ENCODE measurements at places on chromosomes 3 and 15.

GRCh38 chr3:132088291-132088690, 53.5 kb upstream of the CPNE4 start:
- DNase-seq, result no peak

DNA sequence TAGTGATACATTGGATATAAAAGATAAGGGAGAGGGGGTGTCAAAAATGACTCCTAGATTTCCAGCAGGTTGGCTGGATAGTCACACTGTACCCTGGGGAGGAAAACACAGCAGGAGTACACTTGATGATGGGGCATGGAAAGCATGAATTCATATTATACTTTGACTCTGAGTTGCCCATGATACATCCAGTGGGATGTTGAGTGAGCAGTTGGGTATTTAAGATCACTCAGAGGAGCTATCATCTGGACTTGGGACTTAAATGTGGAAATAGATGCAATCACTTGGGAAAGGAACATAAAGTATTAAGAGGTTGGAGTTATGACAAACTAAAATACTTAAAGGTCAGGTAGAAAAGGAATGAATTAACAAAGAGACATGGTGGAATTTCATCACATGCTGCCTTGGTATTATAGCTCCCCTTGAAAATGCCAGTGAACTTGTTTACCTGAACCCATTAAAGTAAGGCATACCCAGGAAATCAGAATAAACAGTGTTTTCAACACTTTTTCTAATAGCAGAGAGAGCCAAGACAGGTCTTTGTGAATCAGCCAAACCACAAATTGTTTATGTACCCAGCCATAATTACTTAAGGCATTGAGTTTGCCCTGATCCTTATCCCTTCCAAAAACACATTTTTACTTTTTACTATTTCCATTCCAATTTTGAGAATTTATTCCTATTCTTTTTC, 49.9 kb upstream of the ABI3BP start:
- DNase-seq, result no peak

DNA sequence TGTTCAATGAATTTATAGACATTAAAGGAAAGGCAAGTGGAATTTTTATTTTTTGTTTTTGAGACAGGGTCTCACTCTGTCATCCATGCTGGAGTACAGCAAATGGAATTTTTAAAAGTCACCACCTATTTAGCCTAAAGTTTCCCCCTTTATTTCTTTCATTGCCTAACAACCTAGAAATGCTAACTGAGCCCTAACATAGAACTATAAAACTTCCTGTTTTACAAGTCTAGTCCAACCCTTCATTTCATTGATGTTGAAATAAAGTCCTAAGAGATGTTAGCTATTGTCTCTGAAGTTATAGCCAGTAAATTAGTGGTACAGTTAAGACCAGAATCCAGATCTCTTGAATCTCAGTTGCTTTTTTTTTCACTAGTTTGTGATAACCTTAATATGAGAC, 39.0 kb downstream of the MAPK6 start:
- DNase-seq, result no peak

- peak; percentile 46 for DNase-seq
Measured at GRCh38 chr3:18445401-18446148, 20.4 kb upstream of the SATB1 start.

GRCh38 chr3:66372681-66373350, 128.0 kb downstream of the LRIG1 start:
- DNase-seq, result no peak

DNA sequence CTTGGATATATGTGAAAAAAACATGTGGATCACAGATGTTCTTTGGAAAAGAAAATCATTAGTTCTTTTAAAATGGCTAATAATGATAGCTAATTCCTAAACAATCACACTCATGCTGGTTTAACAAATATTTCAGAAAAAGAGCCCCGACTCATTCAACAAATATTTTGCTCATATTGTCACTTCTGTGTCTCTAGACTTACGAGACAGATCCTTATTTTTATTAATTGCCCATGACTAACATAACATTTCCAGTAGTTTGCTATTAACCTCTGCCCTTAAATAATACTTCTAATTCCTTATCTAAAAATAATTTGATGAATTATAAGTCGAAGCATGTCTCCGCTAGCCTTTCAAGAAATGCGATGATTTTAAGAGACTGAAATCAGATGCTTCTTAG, 70.4 kb downstream of the SATB1 start:
- no peak for DNase-seq

- DNase-seq, result no peak
Measured at GRCh38 chr15:89732451-89733172, 18.4 kb downstream of the MESP1 start.

DNA sequence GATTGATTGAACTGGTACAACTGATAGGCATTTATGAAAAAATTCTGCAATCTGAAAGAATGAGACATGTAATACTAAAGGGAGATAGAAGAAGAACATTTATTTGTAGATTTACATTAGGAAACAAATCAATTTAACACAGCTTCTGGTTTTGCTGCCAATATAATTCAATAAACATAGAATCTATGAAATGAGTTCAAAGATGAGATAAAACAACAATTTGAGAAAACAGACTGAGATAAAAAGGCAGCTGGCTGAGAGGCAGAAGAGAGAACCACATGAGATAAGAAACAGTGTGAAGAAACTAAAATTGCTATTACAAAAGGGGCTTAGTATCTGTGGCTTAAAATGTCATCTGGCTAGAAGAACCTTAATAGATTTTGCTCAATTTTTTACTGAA, 176.6 kb downstream of the PYDC2 start:
- no peak for DNase-seq

DNA sequence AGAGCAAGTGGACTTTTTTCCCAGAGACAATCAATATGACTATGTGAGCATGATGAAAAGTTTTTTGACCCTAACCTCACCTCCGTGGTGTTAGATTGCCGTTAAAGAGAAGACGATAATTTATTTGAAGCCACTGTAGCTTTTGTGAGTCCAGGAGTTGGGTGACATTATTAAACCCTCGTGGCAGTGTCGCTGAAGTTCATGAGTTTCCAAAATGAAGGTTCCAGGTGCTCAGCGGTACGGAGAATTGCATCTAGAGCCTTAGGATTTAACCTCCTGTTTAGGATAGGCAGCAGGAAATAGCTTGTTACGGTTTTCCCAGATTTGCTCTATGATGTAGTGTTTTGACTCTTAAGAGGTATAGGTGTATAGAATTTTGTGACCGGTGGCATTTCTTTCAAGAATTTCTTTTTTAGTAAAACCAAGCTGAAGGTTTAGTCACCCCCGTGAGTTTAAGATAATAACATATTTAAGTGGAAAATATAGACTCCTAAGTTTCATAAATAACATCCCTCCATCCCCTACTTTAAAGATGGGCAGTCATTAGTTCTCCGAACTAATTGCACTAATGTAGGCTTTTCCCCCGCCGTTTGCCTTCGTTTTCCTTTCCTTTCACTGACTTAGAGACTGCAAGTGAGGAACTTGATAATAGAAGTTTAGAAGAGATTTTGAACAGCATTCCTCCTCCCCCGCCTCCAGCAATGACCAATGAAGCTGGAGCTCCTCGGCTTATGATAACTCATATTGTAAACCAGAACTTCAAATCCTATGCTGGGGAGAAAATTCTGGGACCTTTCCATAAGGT, 2.0 kb downstream of the SMC4 start:
- DNase-seq, result no peak

- no peak for DNase-seq
Measured at GRCh38 chr15:37574985-37575384, 359.5 kb upstream of the TMCO5A start.

DNA sequence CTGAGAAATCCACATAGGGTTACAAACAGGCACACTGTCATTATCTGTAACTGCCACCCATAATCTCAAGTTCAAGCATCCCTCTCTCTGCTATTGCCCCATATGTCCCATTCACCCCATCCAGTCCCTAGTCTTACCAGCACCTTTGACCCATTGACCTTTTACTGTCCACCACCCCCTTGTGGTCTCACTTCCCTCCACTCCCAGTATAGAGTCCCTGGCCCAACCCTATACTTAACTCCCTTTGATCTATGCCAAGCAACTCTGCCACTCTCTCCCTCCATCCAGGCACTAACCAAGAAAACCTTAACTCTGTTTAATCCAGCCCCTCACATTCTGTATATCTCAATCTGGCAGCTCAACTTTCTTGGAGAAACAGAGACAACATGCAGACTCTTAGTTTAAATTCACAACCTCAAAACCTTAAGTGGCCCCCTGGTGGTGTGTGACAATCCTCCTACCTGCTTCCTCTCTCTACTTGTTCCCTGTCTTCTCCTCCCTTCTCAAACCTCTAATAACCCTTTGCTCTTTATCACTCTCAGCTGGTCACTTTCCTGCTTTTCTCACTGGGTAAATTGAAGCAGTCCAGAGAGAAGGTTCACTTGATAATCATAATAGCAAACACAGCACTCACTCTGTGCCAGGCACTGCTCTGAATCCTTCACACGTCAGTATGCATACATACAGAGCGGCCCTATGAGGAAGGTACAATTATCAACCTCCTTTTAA, 162.7 kb downstream of the STT3B start:
- no peak for DNase-seq

DNA sequence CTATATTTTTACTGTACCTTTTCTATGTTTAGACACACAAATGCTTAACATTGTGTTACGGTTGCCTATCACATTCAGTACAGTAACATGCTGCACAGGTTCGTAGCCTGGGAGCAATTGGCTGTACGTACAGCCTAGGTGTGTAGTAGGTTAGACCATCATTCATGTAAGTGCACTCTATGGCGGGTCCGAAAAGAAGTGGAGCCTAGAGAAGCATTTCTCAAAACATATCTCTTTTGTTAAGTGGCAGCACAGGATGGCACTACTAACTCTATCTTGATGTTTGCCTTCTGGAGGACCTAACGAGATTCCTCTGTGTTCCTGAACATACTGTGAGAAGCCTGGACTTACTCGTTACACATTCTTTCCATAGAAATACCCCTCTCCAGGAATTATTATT, 132.3 kb upstream of the ADPGK start:
- DNase-seq, result no peak

- no peak for DNase-seq
Measured at GRCh38 chr3:159763602-159764489, 224.8 kb upstream of the IL12A start.
